Hepatocyte (in vitro differentiated cells): ENCODE measurements at places on chromosomes 4 and X.

GRCh38 chrX:11724122-11725017 is 33.7 kb upstream of the MSL3 start:
- DNase-seq, result peak; percentile 13

DNA sequence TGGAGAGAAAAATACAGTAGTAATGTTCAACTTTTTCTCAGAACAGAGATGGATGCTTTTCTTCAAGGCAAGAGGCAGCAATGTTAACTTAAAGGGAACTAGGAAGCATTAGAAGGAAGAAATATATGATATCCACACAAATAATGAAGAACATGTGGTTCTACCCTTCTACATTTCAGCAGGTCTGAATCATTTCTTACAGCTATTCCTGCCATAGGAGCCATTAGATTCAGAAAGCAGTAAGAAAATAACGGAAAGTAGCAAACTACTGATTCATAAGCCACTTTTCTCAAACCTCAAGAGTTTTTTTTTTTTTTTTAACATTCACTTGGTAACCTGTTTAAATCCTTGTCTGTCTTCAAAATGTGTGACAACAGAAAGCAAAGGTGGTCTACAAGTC is 1251.6 kb upstream of the AGA start:
- no peak for DNase-seq

DNA sequence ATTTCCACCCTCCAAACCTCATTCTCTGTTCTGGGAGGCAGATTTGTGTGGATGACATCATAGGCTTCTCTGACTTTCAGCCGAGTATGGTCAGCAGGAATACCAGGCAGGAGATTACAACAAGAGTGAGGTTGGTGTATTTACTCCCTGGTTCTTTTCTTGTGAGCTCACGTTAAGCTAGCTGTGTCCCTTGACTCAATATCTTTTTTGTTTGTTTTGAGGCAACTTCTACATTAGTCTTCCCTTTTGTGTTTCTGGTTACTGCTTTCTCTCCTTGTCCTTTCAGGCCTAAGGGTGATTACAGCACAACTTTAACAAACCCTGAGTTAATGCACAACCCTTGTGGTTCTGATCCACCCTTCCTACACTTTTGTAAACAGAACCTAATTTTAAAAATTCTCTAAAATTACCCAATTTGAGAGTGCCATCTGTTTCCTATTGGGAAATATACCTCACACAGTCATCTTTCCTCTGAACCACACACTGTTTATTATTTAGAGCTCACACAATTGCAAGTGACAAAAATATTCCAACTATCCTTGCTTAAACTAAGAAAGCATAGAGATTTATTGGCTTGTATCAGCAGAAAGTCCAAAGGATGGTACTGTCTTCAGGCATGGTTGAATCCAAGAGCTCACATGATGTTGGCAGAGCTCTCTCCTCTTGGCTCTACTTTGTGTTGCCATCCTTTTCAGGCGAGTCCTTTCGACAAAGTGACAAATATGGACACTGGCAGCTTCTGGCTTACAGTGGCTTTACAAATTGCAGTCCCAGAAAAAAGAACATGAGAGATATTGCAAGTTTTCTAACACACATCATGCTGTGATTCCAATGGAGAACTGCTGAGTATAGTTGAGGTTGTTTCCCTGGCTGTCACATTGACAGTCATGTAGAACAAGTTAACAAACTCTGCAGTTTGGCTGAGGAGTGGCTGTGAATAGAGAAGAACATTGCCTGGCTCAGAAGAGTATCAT is 150.5 kb upstream of the DDIT4L start:
- DNase-seq, result no peak

- DNase-seq, result no peak
These were observed 234.4 kb upstream of the FAT1 start for GRCh38 chr4:186957952-186958555.

- DNase-seq, result peak; percentile 22
These were observed 54.2 kb downstream of the ATXN3L start for GRCh38 chrX:13265549-13266132.

DNA sequence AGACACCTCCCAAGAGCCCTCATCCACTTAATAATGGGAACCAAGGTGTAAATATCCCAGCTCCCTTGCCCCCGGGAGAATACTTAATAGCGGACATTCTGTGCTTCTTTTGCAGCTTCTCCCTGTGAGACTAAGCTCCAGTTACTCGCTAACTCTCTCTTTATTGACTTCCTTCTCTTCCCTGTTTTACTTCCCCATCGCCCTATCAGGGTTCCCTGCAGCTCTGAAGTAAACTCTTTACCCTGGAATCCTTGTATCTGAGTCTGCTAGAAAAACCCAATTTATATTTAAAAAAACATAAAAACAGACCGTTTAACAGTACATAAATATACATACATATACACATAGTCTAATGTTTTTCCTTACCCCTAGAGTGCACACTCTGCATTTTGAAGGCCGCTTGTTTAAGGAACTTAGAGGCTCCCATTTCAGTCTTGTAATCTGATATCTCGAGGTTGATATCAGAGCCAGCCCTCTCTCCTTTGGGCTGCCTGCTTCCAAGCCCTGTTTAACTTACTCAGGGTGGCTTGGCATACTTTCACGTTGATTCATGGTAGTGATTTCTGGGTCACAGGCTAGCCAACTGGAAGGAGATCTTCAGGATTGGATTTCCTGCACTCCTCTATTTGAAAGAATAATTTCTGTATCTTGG is 177.4 kb upstream of the SCML1 start:
- DNase-seq, result peak; percentile 25

GRCh38 chr4:74012130-74012529 is 13.7 kb upstream of the CXCL5 start:
- no peak for DNase-seq

GRCh38 chrX:151988706-151989299 is 14.3 kb upstream of the GABRE start:
- no peak for DNase-seq

GRCh38 chr4:113316879-113317278 is 267.4 kb downstream of the ANK2 start:
- no peak for DNase-seq

GRCh38 chrX:81168391-81168790 is 33.3 kb downstream of the HMGN5 start:
- DNase-seq, result no peak

GRCh38 chrX:97159916-97160800 is 276.4 kb downstream of the RPA4 start:
- DNase-seq, result peak; percentile 22

DNA sequence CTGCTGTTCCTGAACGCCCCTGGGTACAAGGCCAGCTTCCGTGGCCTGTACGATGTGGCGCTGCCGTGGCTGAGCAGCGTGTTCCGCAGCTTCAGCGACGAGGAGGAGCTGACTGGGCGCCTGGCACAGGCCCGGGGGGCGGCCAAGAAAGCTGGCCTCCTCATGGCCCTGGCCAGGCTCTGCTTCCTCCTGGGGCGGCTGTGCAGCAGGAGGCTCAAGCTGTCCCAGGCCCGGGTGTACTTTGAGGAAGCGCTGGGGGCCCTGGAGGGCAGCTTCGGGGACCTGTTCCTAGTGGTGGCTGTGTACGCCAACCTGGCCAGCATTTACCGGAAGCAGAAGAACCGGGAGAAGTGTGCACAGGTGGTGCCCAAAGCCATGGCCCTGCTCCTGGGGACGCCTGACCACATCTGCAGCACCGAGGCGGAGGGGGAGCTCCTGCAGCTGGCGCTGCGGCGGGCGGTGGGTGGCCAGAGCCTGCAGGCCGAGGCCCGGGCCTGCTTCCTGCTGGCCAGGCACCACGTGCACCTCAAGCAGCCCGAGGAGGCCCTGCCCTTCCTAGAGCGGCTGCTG is 28.2 kb downstream of the SH3TC1 start:
- DNase-seq, result no peak

- peak; percentile 14 for DNase-seq
These were observed 46.8 kb upstream of the ELF2 start for GRCh38 chr4:139223682-139224317.

DNA sequence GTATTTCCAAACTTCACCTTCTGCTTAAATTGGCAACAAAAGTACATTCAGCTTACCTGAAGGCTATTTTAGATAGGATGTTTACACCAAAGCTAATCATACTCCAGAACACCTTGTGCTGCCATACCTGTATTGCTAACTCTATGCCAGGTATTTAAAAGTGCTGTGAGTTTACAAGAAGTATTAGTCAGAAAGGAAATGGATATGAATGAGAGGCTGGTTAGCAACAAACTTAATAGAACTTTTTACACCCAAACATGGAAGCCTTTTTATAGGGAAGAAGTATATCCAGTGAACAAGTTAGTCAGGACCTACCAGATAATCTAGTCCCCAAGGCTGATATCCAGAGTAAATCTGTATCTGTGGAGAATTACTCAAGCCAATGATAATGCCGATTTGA is 131.2 kb upstream of the SPRY1 start:
- DNase-seq, result no peak

- DNase-seq, result no peak
These were observed 284.6 kb upstream of the GATB start for GRCh38 chr4:152045449-152045806.

GRCh38 chr4:75844151-75844662 is 58.0 kb downstream of the PPEF2 start:
- DNase-seq, result peak; percentile 55

DNA sequence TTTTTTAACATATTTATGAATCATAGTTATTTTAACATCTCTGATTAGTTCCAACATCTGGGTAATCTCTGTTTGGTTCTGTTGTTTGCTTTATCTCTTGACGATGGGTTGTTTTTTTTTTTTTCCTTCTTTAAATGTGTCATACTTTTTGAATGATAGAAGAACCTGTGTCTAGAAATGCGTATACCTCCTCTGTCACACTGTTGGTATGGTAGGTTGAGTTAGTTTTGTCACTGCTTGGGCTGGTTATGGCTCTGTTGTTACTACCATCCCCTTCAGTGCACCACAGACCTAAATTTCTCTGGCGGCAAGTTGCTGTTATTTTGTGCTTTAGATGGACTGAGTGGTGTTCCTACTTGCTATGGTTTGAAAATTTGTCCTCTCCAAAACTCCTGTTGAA is 16.8 kb downstream of the STIM2 start:
- DNase-seq, result no peak

DNA sequence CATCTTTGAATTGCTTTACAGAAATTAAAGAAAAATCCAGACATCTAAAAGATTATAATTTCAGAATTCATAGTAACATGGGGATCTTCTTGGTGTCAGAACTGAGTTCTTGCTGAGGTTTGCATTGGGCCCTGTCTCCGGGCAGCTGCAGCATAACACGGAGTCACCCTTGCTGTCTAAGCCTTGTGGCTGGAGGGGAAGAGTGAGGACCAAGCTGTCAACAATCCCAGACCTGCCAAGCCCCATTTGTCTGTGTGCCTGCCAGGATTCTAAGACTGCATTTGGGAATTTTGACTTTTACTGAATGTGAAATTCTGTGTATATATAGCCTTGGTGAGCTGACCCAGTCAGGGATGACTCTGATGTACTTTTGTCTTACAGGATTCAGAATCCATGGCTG is 25.2 kb upstream of the NAP1L5 start:
- DNase-seq, result no peak

DNA sequence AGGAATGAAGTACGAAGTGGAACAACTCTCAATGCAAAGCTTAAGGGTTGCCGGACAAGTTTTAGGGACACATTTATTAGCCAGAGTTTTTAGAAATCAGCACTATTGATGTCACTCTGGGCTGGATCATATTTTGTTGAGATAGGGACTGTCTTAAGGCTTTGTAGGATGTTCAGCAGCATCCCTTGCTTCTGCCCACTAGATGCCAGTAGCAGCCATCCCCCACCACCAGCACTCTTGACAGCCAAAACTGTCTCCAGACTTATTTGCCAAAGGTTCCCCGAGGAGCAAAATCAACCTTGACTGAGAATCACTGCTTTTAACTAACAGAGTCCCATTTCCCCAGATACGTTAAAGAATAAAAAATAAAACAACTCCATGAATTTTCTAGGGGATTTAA is 1497.3 kb downstream of the STIM2 start:
- peak; percentile 26 for DNase-seq

DNA sequence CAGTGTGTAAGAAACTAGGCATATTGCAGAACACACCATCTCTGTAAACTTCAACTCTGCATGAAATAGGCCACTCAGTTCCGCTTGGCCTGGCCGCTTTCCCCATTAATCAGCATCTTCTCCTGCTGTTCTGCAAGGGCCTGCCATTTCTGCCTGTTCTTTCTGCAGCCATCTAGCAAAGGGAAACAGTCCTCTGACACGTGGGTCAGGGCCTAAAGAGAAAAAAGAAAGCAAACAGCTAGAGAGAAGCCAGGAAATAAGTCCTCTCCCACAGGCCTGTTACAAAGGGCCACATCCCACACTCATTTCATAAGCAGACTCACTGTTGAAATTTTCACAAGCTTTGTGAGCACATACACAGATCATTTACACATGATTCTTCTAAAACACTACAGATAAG is 130.1 kb downstream of the PDE5A start:
- DNase-seq, result peak; percentile 8

DNA sequence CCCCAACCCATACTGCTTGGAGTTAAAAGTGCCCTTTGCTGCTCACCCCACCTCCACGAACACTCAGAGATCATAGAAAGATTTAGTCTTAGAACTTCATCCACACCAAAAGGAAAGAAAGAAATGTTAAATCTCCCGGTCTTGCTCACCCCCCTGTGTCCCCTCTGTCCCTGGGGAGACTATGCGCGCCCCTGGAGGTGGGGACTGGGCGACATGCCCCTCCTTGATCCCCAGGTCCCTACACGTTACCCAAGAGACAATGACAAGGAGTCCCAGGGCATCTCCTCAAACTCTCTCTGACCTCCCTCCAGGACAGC is 620 bp downstream of the ITM2A start:
- no peak for DNase-seq

- peak; percentile 5 for DNase-seq
These were observed 31.0 kb downstream of the ARFIP1 start for GRCh38 chr4:152810715-152811287.

DNA sequence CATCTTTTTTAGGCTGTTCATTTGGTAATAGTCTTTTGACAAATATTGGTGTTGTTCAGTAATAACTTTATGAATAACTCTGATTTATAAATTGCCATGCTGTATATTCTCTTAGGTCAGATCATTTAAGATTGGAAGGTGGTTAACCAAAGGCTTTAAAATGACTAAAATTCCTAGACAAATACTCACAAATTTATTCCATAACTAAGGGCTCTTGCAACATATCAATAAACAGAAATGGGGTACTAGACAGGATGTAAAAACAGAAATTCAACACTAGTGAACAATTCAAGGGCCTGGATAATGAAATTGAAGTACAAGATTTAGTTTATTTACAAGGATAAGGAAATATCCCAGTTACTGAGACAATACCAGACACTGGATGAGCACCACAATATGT is 328.6 kb downstream of the PCDH19 start:
- no peak for DNase-seq

GRCh38 chrX:47518144-47518543 is 35.1 kb upstream of the ZNF41 start:
- no peak for DNase-seq

DNA sequence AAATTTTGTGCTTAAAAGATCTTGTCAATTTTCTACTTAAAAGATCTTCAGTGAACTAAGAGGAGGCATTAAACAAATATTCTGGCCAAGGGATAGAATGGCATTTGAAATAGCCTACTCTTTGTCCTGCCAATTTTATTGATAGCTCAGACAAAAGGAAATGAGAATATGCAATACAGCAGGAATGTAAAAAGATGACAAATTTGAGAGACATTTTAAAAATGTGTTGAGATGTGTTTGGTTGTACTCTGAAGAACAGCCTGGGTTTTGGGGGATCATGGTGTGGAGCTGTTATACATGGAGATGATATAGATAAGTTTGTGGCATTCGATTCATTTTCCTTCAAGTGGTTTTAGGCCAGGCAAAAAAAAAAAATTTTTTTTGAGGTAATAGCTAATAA is 11.6 kb upstream of the MAD2L1 start:
- DNase-seq, result no peak
